Stimulated activated CD8-positive, alpha-beta memory T cell treated with anti-CD3 and anti-CD28 coated beads, Interleukin-12 subunit alpha, Interleukin-12 subunit beta, amount 100 ng/mL, for 4 hours (primary cell): ENCODE measurements at places on chromosomes 6 and 20.

DNA sequence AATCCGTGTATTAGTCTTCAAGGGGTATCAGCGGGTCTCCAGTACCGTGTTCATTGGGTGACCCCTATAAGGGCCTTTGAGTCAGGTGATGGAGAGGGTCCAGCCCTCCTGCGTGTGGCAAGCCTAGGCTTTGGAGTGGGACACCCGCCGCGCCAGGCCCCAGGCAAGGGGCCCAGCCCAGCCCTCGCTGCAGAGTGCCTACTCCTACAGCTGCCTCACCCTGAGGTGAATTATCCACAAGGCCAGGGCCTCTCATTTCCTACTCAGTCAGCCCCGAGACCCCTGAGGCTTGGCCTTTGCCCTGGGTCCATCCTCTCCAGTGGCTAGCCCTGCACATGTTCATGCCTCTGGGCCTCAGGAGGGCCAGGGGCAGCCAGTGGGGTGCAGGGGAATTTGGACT, 45.1 kb downstream of the TMEM242 start:
- no peak for DNase-seq

GRCh38 chr6:53616450-53617357, 48.9 kb downstream of the KLHL31 start:
- no peak for DNase-seq

DNA sequence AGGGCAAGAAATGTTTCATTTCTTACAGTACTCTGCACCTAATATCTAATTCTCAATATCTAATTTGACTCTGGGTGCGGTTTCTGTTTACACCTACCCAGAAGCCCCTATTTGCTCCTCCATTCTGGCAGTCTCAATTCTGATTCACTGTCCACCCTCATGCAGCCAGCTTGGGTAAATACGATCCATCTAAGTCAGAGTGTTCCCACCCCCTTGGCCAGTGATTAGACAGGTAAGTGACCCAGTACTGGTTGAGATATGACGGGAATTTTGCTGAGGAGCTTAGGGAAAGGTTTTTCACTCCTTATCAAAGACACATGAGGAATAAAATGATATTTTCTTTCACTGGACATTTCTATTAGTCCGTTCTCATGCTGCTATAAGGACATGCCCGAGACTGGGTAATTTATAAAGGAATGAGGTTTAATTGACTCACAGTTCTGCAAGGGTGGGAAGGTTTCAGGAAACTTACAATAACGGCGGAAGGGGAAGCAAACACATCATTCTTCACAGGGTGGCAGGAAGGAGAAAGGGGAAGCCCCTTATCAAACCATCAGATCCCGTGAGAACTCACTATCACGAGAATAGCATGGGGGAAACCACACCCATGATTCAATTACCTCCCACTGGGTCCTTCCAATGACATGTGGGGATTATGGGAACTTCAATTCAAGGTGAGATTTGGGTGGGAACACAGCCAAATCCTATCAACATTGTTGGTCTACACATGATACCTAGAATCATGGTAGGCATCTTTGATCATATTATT, 29.4 kb downstream of the GLO1 start:
- DNase-seq: no peak

DNA sequence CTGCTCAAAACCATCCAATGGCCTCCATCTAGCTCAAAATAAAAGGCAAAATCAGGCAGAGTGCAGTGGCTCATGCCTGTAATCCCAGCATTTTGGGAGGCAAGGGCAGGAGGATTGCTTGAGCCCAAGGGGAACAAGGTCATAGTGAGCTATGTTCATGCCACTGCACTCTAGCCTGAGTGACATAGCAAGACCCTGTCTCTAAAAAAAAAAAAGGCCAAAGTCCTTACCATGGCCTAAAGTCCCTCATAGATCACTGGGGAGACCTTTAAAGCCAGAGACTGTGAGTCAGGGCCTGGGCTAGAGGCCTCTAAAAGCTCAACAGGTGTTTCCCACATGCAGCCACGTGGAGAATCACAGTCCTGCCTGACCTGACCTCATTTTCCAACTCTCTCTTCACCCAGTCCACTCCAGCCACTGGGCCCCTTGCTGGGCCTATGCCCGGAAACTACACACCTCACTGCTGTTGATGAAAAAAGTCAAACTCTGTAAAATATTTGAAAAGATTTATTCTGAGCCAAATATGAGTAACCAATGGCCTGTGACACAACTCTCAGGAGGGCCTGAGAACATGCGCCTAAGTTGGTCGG, 28.2 kb upstream of the TAB2 start:
- no peak for DNase-seq

DNA sequence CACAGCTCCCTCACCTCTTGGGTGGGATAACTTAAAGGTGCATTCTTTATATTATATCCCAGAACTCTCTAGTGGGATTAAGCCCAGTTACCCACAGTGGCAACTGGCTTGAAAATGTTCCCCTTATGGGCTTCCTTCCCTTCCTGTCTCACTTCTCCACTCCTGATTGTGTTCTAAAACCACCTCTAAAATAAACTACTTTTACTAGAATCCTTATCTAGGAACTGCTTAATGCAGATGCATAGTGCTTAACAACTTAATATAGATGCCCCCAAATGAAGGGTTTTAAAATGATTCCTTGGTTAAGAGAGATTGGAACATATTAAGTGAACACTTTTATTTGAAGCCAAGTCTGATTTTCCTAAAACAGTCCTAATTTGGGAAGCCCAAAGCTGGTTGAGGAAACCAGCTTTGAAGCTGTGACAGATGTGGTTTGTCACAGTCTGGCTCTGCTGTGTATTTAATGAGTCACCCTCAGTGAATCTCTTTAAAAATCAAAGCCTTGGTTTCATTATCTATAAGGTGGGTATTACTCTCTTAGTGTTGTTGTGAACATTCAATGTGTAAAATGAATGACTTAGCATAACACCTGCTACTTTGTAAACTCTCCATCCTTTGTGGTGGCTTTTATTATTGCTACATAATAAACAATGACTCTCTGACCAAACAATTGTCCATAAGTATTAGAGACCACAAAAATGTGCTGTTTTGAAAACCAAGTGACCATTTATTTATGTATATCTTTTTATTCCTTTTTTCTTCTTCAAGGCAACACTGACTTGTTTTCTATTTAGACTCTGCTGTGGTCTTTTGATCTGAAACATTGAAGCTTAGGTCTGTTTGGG, 24.4 kb downstream of the PLCB1 start:
- no peak for DNase-seq

GRCh38 chr6:167108278-167108677, 14.6 kb upstream of the CCR6 start:
- DNase-seq: no peak

DNA sequence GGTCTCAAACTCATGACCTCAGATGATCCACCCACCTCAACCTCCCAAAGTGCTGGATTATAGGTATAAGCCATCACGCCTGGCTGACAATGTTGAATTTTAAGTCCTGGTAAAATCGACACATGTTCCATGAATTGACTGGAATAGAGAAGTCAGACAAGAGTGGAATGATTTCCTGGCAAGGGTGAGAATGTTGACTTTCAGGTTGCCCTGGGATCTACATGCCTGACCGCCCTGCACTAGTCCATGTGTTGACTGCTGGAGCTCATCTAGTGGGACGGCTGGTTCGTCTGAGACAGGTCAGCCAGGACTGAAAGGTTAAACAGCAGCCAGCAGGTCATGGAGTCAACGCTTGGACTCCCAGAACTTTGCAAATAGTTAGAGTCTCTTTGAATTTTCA, 88.8 kb downstream of the SASH1 start:
- no peak for DNase-seq

DNA sequence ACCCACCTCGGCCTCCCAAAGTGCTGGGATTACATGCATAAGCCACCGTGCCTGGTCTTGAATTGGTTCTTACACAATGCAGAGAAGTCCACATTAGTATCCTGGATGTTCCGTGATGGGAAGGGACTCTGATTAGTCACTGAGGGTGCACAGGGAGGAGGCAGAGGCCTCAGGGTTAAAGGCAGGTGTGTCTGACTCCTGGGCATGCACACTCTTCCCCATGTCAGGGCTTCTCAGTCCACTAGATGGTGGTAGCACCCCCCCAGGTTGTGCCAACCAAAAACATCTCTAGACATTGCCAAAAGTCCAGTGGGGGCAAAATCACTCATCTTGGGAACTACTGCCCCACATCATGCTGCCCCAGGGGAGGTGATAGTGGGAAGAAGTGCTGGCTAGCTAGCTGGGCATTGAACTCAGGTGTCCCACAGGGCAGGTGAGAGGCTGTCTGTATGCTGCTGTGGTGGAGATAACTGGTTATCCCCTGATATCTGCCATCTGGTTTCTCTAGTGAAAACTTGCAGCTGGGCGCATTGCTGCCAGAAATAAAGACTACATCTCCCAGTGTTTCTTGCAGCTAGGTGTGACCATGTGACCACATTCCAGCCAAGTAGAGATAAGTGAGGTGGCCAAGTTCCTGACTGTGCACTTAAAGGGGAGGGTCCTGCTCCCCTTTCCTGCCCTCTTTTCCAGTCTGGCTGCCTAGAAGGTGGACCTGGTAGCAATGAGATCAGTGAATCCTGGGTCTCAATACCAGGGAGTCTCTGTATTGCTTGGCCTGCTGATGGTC, 8.4 kb upstream of the NSFL1C start:
- no peak for DNase-seq

DNA sequence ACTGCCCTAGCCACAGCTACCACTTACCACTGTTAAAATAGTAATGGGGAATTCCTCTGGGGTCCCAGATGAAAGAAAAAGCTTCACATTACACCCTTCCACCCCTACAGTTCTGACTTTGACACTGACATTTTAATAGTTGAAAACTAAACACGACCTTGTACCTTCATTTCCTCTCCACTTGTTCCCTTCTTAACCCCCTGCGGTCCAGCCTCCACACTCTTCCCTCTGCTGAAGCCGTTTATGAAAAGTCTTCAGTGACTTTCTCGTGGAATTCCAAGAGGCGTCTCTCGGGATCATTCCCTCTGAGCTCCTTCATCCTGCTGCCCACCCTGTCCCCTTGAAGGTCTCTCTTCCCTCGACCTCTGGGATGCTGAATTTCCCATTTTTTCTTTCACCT, 36.6 kb upstream of the TIAM2 start:
- DNase-seq: no peak

DNA sequence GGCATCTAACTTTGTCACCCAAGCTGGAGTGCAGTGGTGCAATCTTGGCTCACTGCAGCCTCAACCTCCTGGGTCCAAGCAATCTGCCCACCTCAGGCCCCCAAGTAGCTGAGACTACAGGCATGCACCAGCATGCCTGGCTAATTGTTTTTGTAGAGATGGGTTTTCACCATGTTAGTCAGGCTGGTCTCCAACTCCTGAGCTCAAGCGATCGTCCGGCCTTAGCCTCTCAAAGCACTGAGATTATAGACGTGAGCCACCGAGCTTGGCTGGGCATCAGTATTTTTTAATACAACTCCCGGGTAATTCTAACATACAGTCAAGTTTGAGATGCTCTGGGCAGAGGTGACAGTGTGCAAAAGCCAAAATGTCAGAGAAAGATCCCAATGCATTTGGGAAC, 73.5 kb downstream of the NFATC2 start:
- no peak for DNase-seq

- no peak for DNase-seq
Observed at GRCh38 chr6:31401403-31401802, 2.0 kb upstream of the MICA start.

- DNase-seq: no peak
Observed at GRCh38 chr6:168097221-168097620, 18.2 kb upstream of the FRMD1 start.

DNA sequence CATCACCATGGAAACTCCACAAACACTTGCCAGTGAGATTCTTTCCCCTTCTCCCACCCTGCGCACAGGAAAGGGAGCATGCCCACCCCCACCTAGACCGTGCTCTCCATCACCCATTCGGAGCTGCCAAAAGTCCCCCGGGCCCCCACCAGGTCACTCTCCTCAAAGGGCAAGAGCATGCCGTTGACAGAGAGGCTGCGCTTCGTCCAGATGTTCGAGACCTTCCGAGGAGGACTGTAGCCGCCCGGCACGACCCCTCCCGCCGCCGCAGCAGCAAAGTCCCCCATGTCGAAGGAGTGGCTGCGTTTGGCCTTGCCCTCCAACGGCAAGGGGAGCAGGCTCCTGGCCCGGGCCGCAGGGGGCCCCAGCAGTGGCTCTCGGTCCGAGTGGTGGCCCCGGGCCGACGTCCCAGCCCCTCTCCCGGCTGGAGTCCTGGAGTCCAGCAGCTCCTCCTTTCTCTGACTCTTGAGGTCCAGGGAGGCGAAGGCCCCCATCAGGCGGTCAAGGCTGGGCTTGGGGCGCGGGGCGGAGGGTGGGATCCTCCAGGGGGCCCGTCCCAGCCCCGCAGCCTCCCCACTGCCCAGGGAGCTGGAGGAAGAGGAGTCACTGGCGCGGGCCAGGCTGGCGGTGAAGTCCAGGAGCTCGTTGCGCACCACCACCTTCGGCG, 195.2 kb downstream of the LRFN2 start:
- DNase-seq: no peak

- DNase-seq: no peak
Observed at GRCh38 chr6:153485072-153485471, 354.0 kb upstream of the RGS17 start.

DNA sequence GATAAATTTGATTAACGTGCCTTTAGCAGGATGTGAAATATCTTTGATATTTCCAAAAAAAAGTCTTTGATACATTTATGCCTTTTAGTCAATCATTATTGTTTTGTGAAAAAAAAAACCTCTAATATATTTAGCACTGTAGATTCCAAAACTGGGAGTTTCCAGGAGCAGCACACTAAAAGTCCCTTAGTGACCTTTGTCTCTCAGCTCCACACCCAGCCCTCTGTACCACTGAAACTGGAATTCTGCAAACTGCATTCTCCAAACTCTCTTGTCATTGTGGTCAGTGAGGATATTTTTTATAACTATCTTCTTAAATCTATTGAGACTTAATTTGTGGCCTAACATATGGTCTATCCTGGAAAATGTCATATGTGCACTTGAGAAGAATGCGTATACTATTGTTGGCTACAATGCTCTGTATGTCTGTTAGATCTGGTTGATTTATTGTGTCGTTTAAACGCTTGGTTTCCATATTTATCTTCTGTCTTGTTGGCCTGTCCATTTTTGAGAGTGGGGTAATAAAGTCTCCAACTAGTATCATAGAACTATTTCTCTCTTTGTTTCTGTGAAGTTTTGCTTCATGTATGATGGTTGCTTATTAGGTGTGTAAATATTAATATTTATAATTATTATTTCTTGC, 73.2 kb upstream of the CNKSR3 start:
- DNase-seq: no peak

- no peak for DNase-seq
Observed at GRCh38 chr20:1872459-1873097, 22.6 kb upstream of the SIRPA start.

DNA sequence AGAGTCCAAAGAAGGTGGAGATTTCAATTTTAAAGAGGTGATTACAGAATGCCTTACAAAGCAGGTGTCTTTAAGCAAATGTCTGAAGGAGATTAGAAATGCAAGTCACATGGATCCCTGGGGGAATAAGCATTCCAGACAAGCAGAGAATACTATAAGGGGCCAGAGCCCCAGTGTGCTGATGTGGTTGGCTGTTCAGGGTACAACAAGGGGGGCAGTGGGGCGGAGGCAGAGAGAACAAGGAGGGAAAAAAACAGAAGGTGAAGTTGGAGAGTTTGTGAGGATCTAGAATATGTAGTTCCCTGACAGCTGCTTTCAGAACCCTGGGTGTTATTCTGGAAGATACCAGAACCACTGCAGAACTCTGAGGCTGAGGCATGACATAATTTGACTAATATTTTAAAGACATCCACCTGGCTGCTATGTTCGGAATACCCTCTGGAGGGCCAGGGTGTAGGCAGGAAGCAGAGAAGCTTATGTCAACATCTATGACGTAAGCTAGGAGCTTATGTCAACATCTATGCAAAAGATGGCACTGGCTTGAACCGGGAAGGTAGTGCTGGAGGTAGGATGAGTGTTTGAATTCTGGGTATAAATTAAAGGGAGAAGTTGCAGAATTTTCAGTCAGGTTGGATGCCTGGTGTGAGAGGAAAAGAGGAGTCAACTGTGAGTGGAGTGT, 276.3 kb upstream of the AGPAT4 start:
- DNase-seq: no peak
